Neural progenitor cell (in vitro differentiated cells): ENCODE measurements at places on chromosomes 5 and 9. TPM values are rescaled to one million over a fixed set of nuclear protein-coding genes. Genes with fewer than 3 reads are reported as not detected.
A peak's percentile ranks its signal among the peaks of the same experiment; 100 is the strongest.

DNA sequence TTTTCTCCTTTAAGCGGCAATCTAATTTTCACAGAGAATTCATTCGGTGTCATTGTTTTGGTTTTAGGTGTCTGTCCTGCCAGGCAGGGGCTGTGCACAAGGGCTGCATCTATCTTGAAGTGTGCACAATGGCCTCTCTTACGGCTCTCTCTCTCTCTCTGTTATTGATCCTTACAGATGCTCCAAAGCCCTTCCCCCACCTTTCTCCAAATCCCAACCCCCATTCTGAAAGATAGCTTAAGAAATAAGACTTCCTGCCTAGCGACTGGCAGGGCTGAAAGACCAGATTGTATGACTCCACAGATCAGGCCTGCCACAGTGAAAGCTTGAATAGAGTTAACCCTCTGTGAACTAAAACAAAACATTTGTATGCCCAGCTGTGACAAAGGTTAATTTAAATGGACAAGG is 86.5 kb upstream of the NR5A1 start:
- DNase-seq = peak; percentile 93

GRCh38 chr5:153619771-153620170 is 129.3 kb downstream of the GRIA1 start:
- DNase-seq = no peak

HACD4 gene
- 1.1 and 1.2 TPM in 2 replicates for total RNA-seq

- DNase-seq = no peak
Observed at GRCh38 chr9:35808433-35808832, 3.6 kb downstream of the SPAG8 start.

ADAMTS12 gene
- 15.6 and 16.7 TPM in 2 replicates for total RNA-seq

DNA sequence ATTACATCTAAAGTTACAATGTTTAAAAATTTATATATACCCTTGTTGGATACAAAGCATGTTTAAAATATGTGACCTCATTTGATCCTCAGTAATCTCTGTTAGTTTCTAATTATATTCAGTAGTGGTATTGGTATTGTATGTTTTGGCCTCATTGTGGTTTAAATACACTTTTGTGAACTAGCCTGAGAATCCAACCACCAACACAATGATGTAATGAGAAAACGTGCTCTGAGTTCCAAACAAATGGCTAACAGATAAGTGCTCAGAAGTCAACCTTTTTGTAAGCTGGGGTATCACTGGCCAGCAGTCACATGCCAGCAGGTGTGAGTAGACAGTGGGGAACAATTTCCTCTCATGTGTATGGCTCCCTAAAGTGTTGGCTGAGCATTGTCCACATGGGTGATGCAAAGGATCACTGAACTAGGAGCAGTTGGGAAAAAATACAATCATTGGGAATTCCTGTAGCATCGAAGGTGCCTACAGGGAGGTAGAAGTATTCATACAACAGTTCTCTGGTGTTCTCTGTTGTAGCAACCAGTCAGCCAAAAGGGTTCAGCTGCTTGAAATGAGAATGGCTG is 56.1 kb downstream of the DOCK8 start:
- DNase-seq = no peak

GRCh38 chr5:24555229-24555628 is 89.5 kb downstream of the CDH10 start:
- no peak for DNase-seq

BSPRY gene
- 0.25 and 0.58 TPM in 2 replicates for total RNA-seq

DNA sequence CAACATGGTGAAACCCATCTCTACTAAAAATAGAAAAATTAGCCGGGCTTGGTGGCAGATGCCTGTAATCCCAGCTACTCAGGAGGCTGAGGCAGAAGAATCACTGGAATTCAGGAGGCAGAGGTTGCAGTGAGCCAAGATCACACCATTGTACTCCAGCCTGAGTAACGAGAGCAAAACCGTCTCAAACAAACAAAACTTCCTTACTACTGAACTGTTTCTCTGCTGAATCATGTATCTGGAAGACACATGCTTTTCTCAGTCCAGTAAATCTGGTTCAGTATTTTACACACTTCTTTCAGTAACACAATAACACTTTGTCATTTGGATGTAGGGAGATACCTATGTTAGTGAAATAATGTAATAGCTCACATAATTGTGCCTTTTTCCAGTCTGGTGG is 7.9 kb downstream of the TRMT10B start:
- no peak for DNase-seq

ADAMTSL1 gene
- total RNA-seq = 0.73 and 2.7 TPM in 2 replicates

PDLIM4 gene
- total RNA-seq = 8.3 and 10.3 TPM in 2 replicates

GRCh38 chr5:1995491-1995890 is 112.8 kb upstream of the IRX4 start:
- DNase-seq = no peak

COL23A1 gene
- total RNA-seq = 1.3 TPM in 1 of 2 replicates, not detected in the other

GARNL3 gene
- total RNA-seq = 22.6 and 32.0 TPM in 2 replicates

DNA sequence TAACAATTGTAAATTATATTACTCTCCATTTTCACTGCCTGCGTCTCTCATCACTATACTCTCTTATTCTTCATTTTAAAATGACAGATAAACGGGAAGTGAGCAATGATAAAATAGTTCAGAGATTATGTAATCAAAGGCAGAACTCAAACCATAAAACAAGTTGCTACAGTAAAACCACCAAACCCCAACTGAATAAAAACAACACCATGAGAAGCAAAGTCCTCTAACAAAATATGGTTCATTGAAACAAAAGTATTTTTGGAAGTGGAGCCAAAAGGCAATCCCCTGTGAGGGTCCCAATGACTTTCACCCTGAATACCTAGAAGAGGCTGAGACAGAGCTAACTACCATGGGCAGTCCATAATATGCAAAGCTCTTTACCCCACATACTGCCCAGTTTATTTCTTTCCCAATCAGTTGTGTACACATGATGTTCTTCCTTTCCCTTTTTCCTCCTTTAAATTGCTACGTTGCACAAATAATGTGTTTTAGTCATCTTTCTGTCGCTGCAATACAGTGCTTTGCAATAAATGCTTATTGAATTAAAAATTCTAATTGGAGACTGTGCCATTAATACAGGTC is 64.0 kb upstream of the PTGER4 start:
- no peak for DNase-seq

DNA sequence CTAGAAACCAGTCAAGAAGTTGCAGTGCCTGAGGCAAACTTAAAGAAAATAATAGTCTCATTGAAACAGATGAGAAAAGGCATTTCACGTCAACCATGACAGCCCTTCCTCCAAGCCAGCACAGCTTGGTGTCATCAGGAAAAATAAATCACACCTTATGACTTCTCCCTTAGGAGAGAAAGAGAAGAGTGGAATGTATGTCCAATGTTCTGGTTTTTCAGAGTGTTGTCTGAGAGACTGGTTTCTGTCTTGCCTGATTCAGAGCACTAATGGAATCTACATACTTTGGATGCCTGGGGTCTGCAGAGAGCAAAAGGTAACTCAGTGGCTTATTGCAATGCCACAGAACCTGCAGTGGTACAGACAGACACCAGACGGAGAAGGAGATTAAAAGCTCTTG is 105.5 kb upstream of the PDE4D start:
- peak; percentile 16 for DNase-seq

TRIM23 gene
- 15.5 and 16.6 TPM in 2 replicates for total RNA-seq

DNA sequence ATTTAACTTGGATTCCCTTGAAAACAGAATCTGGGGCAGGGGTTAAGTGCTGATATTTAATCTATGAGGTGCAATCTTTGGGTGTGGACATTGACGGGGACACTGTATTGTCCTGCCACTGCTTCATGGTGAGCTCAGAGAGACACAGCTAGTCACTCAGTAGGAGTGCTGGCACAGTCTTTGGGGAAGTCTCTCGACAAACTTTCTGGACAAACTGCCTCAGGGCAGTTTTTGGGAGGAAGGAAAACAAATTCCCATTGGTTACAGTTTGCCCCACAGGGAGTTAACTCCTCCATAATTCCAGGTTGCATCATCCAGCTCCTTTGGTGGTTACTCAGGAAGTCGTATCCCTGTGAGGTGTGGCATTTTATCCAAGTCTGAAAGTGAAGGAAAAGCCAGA is 17.9 kb downstream of the HNRNPK start:
- DNase-seq = no peak

DNA sequence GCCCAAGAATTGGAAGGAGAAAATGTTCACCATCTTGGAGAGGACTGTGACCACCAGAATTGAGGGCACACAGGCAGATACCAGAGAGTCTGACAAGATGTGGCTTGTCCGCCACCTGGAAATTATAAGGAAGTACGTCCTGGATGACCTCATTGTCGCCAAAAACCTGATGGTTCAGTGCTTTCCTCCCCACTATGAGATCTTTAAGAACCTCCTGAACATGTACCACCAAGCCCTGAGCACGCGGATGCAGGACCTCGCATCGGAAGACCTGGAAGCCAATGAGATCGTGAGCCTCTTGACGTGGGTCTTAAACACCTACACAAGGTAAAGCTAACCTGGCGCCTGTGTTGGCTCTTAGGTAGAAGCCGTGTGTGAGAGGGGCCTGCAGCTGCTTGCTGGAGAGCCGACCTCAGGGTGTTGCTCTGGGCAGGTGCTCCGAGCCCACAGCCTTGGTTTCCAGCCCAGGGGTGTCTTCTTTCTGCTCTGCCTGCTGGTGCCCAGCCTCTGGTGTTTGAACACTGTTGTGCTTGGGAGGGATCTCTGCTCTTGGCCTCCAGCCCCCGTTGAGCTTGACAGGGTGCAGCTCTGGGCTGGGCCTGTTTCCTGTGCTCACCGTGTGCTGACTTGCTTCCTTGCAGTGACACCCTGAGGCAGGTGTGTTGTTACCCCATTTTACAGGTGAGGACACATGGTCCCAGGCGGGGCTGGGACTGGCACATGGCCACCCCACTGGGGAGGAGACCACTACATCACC is 10.9 kb downstream of the EXOC3 start:
- DNase-seq = no peak

GRCh38 chr5:64534033-64534432 is 28.2 kb downstream of the RGS7BP start:
- DNase-seq = no peak

SLC25A2 gene
- 0.22 and 0.96 TPM in 2 replicates for total RNA-seq

PHF24 gene
- 0.71 and 1.8 TPM in 2 replicates for total RNA-seq

DNA sequence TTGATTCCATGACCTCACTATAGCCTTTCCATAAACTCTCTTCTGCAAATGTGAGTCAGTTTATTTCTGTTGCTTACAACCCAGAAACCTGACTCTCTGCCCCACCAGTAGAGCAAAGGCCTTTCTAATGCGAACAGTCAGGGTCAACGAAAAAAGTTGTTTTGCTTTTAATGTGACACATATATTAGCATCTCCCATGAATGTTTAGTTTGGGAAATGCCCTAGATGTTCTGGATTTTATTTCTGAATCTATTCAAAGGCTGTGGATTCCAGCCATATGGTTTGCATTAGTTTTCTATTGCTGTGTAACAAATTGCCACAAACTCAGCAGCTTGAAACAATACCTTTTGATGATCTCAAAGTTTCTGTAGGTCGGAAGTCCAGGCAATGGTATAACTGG is 193.5 kb downstream of the GNA14 start:
- DNase-seq = no peak

GRCh38 chr9:100472788-100473275 is at the start of gene TMEFF1:
Gene TMEFF1 (plus strand): TSS chr9:100473149. CDS start chr9:100473545, 396 bp downstream.
- DNase-seq = peak; percentile 94

DNA sequence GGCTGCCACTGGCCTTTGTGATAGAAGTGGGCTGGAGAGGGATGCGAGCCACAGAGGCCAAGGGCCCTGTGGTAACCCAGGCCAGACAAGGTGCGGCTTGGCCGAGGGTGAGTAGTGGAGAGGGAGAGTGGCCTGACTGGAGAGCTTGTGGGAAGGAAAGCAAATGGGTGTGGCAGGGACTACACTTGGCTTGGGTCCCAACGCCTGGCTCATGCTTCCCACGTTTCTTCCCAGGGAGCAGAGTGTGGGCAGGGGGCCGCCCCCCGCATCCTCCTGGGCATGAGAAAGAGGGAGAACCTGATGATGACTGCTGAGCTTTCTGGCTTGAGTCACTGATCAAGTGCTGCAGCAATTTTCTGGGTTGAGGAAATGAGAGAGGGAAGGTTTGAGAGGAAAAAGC is 95.7 kb downstream of the ANKH start:
- DNase-seq = no peak
